ENCODE measurements at places on chromosomes 12 and 14.

DNA sequence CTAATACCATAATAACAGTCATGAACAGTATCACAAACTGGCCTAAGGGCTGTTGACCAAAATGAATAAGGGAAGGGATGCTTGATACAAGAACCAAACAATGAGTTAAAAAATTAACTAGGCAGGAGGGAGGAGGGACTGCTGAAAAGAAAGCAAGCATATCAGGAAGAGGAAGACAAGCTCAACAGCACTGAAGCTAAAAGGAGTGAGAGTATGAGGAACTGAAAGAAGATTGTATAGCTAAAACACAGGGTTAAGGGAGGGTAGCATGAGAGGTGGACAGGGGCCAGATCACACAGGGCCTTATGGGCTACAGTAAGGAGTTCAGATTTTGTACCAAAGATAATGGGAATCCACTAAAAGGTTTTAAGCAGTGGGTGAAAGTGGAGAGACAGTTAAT is 34.1 kb downstream of the ITGA7 start:
- no peak for DNase-seq

- DNase-seq = no peak
Observed at GRCh38 chr12:114392909-114393308, 13.0 kb downstream of the TBX5 start.

DNA sequence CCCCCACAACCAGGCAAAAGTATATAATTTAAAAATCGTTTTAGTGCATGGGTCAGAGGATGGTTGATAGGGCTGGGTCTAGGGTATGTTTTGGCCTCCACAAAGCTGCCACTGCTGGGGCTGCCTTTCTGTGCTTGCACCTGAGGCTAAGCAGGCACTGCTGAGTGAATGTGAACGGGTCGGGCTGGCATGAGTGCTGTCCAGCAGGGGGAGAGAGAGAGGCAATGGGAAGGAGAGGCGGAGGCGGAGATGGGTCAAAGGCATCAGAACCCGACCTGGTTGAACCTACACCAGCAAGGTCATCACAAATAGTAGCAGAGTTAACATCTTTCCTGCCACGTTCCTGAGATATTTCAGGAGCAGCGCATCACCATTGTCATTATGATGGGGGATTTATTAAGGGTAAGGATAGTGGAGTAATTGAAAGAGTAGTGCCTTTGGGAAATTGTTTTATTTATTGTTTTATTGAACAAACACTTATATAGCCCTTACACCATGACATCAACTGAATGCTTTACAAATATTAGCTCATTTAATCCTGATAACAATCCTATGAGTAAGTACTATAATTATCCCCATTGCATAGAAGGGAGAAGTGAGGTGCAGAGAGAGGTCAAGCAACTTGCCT is 5.8 kb upstream of the NRXN3 start:
- no peak for DNase-seq

DNA sequence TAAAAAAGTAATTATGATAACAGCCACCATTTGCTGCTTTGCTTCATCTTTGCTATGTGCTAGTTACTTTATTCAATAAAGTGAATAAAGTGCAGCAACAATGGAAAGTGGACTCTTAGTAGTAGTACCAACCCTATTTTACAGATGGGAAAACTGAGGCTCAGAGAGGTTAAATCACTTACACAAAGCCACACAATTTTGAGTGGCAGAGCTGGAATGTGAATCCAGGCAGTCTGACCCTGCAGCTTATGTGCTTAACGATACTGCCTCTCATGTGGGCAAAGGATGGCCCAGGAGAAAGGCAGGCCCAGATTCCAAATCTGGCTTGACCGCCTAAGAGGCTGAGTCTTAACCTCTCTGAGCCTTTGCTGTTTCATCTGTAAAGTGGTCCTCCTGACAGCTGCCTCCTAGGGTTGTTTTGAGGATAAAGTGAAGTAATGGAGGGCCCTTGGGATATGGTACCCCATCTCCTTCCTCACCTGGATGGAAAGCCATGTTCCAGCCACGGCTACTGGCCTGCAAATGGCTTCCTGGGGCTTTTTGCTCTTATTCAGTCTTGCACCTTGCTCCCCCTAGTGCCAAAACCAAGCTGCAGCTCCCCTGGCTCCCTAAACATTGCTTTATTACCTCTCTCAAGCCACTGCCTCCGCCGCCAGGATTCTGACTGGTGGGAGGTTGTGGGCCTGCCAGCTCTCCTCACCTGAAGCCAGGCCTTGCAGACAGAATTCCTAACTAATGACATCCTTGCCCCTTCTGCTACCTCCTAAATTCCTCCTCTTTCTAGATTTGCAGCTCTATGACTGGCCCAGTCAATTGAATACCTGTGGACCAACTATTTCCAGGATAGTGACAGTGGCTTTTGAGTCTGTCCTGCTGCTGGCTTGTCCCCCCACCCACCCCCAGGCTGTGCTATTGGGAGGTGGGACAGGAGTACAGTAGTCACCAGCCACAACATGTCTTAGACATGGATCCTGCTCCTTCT is 283.3 kb upstream of the PWP1 start:
- DNase-seq = peak; percentile 73

- DNase-seq = no peak
Observed at GRCh38 chr12:92945659-92946220, 16.6 kb upstream of the EEA1 start.

GRCh38 chr12:98058838-98059237 is 456.6 kb upstream of the TMPO start:
- no peak for DNase-seq

DNA sequence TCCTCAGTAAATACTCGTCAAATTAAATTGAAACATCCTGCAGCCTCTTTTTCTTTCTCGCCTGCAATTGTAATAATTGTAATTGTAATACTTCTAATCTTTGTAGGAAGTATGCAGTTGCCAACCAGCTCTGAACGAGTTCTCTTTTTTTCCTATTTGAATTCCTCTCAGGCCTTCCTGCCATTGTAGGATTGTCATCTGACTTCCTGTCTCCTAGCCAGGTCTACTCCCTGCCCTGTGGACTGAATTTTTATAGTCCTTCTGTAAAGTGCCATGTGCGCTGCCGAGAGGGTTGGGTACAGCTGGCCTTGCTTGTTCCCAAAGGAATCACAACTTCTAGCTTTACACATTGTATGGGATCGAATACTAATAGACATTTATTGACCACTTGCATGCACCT is 183.3 kb downstream of the SSPN start:
- no peak for DNase-seq

- DNase-seq = no peak
Observed at GRCh38 chr12:51517800-51518199, 73.2 kb upstream of the SCN8A start.

DNA sequence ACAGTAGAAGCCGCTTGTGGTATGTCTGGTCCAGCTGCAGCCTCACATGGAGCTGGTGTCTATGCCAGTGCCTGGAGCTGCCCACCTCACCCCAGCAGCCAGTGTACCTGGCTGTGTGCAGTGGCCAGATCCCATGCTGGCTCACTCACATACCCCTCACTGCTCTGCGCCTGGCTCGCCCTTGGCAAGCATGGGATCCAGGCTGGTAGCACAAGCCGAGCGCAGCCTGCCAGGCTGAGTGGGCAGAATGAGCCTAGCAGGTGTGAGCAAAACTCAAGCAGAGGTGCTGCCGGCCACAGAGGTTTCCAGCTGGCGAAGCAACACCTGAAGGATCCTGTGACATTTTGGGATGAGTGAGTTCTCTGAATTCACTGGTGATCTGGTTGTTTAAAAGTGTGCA is 5.0 kb upstream of the BTBD7 start:
- DNase-seq = no peak

DNA sequence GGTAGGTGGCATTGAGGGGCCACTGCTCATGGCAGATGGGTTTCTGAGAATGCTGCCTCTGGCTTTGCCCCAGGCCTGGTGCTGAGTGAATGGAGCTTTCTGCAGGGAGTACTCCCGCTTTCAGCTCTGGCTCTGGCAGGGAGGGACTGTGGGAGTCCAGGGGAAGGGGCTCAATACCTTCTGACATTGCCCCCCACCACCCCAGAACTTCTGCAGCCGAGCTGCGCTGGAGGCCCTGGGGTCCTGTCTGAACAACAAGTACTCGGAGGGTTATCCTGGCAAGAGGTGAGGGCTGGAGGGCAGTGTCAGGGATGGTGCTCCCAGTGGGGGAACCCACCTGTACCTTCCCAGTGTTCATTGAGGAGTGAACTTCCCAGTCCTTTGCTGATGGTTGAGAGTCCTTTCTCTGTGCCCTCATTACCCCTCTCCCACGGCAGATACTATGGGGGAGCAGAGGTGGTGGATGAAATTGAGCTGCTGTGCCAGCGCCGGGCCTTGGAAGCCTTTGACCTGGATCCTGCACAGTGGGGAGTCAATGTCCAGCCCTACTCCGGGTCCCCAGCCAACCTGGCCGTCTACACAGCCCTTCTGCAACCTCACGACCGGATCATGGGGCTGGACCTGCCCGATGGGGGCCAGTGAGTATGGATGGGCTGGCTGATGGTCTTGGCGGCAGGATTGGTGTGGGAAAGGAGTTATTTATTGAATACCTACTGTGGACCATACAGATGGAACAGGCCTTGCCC is 1.9 kb downstream of the SHMT2 start:
- DNase-seq = no peak

DNA sequence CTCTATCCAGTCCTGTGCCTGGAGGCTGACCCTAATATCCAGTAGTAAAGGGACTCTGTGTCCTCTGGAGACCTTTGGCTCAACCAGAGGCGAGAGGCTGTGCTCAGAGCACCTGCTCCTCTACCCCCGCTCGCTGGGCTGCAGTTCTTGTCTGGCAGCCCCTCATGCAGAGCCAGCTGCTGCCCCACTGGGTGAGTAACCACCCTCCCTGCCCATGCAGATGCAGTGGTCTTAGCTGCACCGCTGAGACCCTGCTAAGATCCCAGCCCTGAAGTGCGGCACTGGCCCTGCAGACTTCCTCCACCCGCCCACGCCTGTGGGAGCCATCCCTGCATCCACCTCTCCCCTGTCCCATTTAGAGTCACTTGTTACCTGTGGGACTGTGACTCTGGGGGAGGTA is 347.5 kb upstream of the SFSWAP start:
- DNase-seq = no peak

- no peak for DNase-seq
Observed at GRCh38 chr14:59229653-59230406, 41.4 kb downstream of the DAAM1 start.

GRCh38 chr12:6635856-6636531 is at the start of gene LPAR5:
TSS of gene LPAR5 (minus strand) at chr12:6635959. CDS start at chr12:6621248, 14,711 bp downstream.
- DNase-seq = peak; percentile 13

GRCh38 chr14:54132496-54132895 is 175.9 kb upstream of the BMP4 start:
- no peak for DNase-seq

DNA sequence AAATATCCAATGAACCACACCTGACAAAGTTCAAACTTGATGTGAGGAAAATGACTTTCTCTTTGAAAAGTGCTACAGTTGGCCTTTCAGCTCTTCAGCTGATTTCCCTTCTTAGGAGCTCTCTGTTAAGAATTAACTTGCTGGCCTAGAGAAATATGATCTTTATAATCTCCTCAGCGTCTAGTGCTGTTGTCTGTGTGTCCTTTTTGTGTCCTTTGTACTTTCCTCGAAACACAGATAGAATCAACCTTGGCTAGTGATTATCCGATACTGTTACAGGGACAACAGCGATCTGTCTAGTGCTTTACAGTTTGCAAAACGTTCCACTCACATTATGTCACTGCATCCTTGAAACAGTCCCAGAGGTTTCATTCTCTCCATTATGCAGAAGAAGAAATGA is 162.8 kb upstream of the RMST start:
- no peak for DNase-seq

GRCh38 chr14:35553808-35554207 is 19.8 kb downstream of the INSM2 start:
- DNase-seq = no peak

- DNase-seq = no peak
Observed at GRCh38 chr12:68267892-68268396, 14.5 kb upstream of the IL22 start.

- DNase-seq = no peak
Observed at GRCh38 chr12:107318806-107319532, 225.6 kb upstream of the CRY1 start.

DNA sequence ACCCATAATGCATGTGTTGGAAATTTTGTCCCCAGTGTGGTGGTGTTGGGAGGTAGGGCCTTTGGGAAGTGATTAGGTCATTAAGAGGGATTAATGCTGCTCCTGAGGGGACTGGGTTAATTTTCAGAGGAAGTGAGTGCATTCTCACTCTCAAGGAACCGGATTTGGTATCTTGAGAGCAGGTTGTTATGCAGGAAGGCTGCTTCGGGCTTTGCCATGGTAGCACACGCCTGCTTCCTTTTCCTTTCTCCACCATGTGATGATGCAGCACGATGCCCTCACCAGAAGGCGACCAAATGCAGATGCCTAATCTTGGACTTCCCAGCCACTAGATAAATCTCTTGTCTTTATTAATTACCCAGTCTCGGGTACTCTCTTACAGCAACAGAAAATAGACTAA is 257.1 kb downstream of the SSPN start:
- no peak for DNase-seq

DNA sequence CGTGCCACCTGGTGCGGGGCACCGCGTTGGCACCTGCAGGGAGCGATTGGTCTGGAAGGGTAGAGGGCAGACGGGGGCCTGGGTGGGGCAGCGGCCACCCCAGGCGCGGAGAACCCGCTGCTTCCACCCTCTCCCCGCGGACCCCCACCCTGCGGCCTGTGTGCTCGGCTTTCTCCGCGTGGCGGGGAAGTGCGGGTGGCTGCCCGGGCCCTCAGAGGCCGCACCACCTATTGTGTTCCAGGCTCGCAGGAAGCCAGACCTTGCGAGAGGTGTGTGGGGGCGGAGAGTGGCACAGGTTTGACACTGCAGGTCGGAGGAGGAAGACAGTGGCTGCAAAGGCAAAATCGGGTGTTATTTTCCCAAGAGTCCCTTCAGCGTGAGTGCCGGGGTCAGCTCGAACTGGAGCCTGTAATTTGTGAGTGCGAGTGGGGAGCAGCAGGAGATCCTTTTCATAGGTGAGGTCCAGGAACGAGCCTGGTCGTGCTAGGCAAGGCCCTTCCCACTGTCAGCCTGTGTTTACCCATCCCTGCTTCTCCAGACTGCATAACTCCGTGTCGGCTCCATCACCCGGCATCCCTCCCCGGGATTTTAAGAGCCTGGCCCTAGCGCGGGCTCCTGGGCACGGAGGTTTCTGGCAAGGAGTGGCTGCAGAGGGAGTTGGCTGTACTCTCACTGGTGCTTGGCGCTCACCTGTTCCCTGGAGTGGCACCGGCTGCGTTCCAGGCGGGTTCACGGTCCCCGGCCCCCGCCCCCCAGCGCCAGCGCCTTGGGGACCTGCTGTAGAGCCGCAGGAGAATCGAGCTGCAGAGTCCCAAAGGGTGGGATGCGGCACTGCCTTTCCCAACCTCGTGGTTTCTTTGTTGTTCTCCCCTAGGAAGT is 935 bp downstream of the TBC1D30 start:
- no peak for DNase-seq

GRCh38 chr12:123916729-123917128 is 55.9 kb downstream of the CCDC92 start:
- peak; percentile 22 for DNase-seq

DNA sequence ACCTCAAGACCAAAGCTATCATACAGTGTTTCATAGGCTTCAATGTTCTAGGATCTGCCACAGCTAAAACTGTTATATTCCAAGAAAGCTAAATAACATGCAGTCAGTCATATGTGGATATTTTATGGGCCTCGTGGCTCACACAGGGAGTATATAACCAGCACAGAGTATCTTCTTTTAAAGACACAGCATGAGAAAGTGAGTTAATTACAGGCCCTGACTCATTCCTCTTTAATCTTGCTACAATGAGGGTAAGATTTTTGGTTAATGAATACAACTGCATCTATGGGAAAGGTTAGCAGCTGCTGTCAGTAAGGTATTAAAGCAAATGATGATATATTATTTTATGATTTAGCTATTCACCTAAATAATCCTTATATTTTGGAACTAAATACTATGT is 111.0 kb downstream of the TRAFD1 start:
- DNase-seq = peak; percentile 54

GRCh38 chr14:89469210-89470198 is 52.5 kb upstream of the FOXN3 start:
- DNase-seq = no peak

Data from renal cortical epithelial cell (primary cell).